ENCODE measurements at places on chromosomes 2 and 18.

GRCh38 chr2:210190345-210190744 lies 19.1 kb upstream of the KANSL1L start:
- no peak for DNase-seq

- no peak for DNase-seq
Measured at GRCh38 chr2:224416656-224417360, 14.9 kb upstream of the FAM124B start.

GRCh38 chr2:171253900-171254650 lies 93.4 kb upstream of the TLK1 start:
- DNase-seq, result no peak

GRCh38 chr2:240988146-240988545 lies 10.3 kb upstream of the SNED1 start:
- no peak for DNase-seq

GRCh38 chr2:120741571-120742561 lies 6.2 kb downstream of the GLI2 start:
- no peak for DNase-seq

DNA sequence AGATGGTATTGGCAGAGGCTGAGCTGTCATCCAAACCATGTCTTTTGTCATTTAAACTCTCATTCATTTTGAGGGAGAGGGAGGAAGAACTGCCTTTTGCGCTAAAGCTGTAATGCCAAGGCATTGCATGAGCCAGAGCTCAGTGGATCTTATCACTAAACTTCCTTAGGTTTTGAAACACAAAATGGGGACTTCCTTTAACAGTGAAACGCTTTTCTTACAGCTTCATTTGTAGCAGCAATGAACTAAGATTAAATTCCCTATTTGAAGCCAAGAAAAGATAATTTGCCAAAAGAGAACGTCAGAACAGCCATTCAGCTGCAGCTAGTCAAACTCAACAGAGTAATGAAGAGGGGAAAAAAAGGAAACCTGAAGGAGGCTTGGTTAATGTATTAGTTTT lies 143.5 kb upstream of the MMADHC start:
- DNase-seq, result no peak

GRCh38 chr2:134431838-134432434 lies 178.1 kb downstream of the MGAT5 start:
- DNase-seq, result no peak

DNA sequence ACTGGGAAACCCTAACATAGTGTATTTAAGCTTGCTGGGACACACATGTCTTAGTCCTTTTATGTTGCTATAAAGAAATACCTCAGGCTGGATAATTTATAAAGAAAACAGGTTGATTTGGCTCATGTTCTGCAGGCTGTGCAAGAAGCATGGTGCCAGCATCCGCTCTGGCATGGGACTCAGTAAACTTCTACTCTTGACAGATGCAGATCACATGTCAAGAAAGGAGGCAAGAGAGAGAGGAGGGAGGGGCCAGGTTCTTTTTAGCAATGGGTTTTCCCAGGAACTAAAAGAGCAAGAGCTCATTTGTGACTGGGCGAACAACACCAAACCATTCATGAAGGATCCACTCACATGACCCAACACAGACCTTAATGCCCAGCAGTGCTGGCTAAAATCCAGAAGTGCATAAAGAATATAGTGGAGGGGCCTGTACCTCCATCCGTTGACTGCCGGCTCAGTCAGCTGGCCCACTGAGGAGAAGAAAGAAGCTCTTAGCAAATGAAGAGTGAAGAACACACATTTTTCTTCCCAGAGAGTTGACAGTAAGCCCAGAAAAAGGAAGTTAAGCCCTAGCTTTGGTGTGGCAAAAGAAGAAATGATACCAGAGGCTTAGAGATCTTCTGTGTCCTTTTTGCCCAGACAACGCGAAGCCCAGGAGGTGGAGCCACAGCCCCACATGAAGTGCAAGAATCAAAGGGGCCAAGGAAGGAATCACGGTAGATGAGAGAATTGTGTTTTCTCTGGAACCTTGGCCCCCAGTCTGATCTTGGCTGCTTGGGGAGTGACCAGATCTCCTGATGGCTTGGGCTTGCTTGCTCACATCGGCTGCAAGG lies 183.5 kb upstream of the FAM98A start:
- DNase-seq, result no peak

DNA sequence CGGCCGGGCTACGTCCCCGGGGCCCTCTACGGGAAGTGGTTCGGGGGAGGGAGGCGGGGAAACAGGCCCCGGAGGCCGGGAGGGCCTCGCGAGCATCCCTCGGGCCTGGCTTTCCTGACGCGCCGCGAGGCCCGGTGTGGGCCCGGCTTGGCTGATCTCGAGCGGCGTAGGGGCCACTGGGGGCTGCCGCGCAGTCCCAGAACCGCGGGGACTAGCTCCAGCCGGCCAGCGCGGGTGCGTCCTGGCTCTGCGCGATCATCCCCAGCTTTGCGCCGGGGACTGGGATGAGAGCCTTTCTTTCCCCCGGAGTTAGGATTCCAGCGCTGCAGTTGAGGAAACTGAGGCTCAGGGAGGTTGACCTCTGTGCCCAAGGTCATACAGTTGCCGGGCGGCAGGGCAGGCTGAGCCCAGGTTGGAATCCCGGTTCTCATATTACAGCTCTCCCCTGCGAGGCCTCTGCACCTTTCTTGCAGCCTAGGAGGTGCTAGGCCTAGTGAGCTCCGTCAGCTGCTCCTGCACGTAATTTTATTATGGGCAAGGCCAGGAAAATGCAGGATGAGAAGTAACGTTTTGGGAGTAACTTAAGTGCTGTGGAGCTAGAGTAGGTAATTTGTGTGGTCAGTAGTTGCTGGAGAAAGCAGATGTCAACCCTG lies 501 bp downstream of the LPIN1 start:
- DNase-seq, result no peak

Measured in endothelial cell (in vitro differentiated cells).